ENCODE measurements at places on chromosomes 7 and 10.
A peak's percentile ranks its signal among the peaks of the same experiment; 100 is the strongest.

DNA sequence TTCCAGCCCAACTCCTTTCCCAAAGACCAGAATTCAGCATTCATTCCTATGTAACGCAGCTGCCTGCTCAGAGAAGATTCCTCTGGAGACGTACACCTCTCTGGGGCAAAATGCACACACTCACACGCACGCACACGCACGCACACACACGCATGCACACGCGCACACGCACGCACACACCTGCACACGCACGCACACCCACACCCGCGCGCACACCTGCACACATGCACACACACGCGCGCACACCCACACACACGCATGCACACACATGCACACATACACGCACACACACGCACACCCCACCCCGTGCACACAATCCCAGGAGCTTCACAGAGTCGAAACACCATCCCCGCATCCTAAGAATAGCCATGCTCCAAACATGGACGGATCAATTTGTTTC, 13.0 kb downstream of the MMD2 start:
- no peak for DNase-seq

DNA sequence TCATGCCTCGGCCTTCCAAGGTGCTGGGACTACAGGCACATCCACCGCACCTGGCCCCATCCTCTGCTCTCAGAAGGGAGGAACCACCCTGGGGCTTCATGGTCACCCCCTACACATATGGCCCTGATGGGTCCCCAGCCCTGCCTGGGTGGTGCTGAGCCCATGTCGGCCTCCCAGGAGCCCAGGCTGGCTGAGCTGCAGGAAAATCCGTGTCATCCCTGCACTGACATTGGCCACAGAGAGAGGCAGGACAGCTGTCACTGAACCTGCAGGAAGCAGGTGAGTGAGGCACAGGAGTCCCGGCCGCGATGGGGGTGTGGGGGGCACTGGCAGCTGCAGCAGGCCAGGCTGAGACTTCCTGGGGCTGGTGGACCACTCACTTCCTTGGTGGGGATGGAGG, 8.0 kb downstream of the GRIFIN start:
- no peak for DNase-seq

GRCh38 chr7:118974836-118975235, 750.3 kb downstream of the ANKRD7 start:
- no peak for DNase-seq

DNA sequence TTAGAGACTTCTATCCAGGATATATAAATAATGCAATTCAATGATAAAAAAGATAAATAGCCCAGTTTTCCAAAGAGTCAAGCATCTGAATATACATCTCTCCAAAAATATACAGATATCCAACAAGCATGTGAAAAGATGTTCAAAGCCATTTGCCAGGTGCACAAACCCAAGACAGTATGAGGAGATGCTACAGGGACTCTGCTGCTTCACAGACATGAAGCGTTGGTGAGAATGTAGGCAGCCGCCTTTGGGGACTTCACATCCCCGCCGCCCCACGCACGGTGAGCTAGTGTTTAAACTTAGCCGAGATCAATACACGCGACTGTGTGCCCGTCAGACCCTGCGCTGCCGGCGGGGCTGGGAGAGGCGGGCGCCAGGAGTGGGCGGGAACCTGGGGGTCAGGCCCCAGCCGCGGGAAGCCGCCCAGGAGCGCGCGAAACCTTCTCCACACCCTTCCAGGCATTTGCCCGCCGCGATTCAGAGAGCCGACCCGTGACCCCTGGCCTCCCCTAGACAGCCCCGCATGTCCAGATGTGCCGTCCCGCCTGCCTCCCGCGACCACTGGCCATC, 927 bp upstream of the ALOX5 start:
- DNase-seq = no peak

- no peak for DNase-seq
Observed at GRCh38 chr10:27912231-27912630, 86.6 kb downstream of the ODAD2 start.

GRCh38 chr10:34403512-34403911, 411.6 kb downstream of the PARD3 start:
- no peak for DNase-seq

GRCh38 chr10:186911-187310, 51.7 kb downstream of the ZMYND11 start:
- no peak for DNase-seq

- no peak for DNase-seq
Observed at GRCh38 chr10:76628801-76629200, 1008.8 kb downstream of the KCNMA1 start.

DNA sequence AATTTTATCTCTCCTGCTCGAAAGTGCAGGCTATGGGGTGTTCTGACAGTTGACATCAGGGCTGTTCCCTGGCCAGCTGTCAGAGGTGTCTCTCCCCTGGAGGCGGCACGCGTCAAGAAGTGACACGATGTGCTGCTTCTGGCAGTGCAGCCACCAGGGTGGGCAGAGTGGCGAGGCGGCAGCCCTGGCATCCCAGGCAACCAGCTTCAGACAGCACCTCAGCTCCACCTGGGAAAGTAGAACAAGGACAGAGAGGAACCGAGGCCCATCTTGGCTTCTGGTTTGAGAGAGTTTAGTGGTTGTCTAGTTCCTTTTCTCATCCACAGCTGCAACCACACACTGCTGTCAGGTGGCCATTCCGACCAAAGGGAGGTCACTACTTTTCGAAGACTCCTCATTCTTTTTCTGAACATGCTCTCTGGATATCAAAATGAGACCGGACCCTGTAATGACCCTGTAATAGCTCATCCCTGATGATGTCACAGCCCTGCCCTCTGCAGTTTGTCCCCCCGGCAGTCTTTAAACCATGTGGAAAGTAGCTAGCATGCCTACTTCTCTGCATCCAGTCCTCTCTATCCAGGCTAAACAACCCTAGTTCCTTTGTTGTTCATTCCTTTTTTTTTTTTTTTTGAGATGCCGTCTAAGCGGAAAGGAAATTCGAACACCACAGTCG, 381.0 kb upstream of the NRP1 start:
- DNase-seq = peak; percentile 58

GRCh38 chr10:46558122-46558391, 1.6 kb upstream of the GPRIN2 start:
- no peak for DNase-seq

- DNase-seq = no peak
Observed at GRCh38 chr10:78028438-78029268, 662 bp downstream of the POLR3A start.

DNA sequence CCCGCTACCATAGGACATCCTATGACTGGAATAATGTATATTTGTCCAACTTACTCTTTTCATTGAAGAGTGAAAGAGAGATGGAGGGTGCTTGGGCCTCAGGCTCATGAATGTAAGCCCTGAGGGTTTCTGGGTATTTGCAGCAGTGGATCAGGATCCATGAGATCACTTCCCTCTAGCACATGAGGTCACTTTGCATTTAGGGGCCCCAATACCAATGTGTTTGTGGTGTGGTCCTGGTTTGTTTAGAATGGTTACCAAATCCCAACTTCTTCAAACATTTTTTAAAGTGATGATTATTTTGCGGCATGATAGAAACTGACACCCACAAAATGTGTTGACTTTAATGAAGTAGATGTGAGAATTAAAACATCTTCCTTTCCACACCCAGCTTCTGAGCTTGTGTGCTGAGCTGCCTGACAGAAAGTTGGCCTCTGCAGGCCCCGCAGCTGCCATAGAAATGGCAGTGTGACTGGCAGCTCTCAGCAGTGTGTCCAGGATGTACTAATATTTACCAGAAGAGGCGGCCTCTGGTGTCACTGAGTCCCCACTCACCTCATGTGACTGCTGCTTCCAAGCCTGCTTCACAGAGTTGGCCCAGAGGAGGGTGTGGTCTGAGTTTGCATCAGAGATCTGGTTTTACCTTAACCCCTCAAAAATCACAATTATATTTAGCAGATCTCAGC, 447.6 kb upstream of the NPVF start:
- DNase-seq = no peak

GRCh38 chr10:21934307-21934706, 69.2 kb downstream of the DNAJC1 start:
- DNase-seq = no peak

- DNase-seq = no peak
Observed at GRCh38 chr7:18241543-18242231, 214.0 kb upstream of the PRPS1L1 start.

DNA sequence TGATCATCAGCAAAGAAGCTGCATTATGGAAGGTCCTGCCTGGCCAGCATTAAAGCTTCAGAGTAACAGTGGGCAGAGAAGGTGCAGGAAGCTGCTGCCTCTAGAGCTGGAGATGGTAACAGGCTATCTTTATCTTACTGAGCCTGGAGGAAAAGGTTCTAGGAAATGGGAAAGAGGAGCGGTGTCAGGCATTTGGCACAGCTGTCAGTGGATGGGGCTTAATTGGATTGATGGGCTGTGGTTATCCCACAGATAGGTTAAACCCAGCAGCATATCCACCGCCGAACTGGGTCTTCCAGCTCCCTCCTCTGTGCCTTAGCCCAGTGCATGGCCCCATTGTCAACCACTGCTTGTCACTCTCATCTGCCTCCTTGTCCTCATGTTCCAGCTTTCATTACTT, 127.6 kb downstream of the CCNY start:
- no peak for DNase-seq

DNA sequence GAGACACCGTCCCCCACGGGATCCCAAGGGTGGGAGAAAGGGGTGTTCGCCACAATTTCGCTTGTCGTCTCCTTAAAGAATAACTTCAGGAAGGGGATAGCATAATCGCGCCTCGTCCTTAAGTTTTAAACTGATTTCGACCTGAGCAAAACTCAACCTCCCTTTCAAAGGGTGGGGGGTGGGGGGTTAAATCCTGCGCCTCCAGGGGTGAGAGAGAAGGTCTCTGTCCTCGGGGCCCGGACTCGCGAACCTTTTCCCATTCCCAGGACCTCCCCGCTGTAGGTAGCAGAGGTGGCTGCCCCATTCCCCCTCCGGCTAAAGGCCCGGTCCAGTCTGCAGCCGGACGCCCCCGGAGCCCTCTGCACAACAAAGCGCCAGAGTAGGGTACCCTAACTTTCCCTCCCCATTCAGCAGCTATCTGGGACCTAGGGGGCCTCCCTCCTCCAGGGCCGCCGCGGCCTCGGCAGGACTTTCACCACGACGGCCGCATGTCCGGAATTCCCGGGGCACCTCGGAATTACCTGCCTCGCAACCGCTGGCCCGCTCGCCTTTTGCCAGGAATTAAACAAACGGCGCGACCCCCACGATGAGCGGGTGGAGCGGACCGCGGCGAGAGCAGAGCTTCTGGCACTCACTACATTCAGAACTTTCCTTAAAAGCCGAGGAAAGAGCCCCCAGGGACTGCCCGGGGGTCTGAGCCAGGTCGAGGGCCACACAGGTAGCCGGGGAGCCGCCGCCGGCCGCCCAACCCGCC, 1.7 kb downstream of the CDK6 start:
- no peak for DNase-seq

- DNase-seq = no peak
Observed at GRCh38 chr10:94349327-94349726, 13.4 kb downstream of the NOC3L start.

DNA sequence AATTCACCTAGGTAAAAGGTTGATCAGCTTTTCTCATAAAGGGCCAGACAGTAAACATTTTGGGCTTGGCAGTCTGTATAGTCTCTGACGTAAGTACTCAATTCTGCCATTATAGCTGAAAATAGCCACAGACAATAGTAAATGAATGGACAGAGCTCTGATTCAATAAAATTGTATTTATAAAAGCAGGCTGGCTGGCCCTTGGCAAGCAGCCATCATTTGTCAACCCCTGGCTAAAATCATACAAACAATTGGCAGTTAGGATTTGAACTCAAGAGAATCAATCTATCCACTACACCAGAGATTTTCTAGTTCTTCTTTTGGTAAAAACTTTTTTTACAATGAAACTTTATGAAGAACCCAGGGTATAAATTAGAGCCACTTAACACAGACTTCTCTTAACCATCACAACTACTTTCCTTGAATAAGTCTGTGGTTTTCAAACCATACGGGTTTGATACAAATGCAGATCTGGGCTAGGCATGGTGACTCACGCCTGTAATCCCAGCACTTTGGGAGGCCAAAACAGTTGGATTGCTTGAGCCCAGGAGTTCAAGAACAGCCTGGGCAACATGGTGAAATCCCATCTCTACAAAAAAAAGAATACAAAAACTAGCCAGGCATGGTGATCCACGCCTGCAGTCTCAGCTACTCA, 124.5 kb downstream of the SLC16A9 start:
- DNase-seq = no peak

GRCh38 chr10:43683451-43684291, 35.0 kb upstream of the ZNF32 start:
- no peak for DNase-seq

GRCh38 chr7:144827621-144828020, 8.2 kb downstream of the TPK1 start:
- no peak for DNase-seq

DNA sequence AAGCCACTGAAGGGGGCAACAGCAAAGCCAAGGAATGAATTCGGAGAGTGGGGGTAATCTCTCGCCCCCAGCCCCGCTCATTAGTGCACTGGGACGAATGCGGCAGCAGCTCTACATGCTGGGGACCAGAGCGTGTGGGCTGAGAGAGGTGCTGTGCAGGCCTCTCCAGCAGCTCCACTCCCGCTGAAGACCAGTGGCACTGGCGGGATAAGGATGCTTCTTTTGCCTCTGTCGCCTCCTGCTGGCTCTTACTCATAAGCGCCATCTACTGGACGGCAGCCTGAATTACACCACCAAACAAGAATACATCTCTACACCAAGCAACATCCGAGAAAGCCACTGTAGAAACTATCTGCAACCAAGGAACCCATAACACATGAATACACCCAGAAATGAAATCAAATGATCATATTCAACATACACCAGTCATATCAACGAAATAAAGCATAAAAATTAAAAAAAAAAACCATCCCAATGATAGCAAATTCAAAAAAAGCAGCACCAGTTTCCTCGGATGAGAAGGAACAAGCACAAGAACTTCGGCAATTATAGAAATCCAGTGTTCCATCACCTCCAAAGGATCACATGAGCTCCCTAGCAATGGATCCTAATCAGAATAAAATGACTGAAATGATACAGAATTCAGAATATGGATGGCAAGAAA, 79.0 kb upstream of the TMEM168 start:
- DNase-seq = peak; percentile 27

DNA sequence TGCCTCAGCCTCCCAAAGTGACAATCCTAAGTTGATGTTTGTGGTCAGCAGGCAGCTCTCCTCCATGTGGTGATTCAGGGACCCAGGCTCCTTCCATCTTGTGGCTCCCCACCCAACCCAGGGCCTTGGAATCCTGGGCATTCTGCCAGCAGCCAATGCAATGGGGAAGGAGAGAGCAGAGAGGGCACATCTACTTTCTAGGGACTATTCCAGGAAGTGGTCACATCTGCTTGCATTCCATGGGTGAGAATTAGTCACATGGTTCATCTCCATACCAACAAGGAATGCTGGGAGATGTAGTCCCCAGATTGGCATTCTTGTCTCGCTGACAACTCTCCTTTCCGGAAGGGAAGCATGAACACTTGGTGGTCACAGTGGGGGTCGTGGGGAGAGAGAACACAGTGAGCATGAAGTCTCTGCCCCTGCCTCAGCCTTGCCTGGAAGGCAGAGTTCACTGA, 9.9 kb upstream of the SRRM3 start:
- peak; percentile 20 for DNase-seq
